ENCODE measurements at places on chromosomes 4 and X.

GRCh38 chr4:40686081-40686913 lies 56.6 kb upstream of the RBM47 start:
- no peak for DNase-seq

DNA sequence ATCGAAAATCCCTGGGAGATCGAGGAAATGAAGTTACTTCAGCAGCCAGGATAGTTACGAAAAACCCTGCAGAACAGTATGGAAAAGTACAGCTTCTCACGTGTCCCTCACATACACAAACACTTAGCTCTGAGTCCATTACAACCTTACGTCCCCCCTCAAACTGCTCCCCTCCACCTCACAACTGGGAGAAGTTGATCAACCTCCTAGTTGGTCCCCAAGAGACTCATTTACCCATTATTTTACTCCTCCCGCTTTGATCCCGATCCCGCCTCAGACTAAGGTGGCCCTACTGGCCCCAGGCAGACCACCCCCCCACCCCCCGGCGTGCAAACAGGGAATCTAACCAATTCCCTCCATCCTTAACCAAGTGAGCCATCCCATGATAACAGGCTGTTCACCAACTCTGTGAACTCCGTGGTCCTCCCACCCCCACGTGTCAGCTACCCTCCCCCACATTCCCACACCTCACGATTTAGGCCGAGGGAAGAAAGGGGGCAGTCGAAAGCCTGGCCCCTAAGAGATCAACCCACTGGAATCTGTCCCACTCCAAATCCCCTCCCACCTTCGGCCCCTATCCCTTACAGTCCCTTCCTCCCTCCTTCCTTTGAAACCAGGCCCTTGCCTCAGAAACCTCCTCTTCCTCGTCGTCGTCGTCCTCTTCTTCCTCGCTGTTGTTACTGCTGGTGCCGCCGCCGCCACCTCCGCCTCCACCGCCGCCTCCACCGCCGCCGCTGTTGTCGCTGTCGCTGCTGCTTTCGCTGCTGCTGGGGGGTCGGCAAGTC lies 755 bp downstream of the ANKRD17 start:
- DNase-seq = peak; percentile 58

- no peak for DNase-seq
Observed at GRCh38 chr4:152965611-152966010, 29.5 kb downstream of the FHDC1 start.

DNA sequence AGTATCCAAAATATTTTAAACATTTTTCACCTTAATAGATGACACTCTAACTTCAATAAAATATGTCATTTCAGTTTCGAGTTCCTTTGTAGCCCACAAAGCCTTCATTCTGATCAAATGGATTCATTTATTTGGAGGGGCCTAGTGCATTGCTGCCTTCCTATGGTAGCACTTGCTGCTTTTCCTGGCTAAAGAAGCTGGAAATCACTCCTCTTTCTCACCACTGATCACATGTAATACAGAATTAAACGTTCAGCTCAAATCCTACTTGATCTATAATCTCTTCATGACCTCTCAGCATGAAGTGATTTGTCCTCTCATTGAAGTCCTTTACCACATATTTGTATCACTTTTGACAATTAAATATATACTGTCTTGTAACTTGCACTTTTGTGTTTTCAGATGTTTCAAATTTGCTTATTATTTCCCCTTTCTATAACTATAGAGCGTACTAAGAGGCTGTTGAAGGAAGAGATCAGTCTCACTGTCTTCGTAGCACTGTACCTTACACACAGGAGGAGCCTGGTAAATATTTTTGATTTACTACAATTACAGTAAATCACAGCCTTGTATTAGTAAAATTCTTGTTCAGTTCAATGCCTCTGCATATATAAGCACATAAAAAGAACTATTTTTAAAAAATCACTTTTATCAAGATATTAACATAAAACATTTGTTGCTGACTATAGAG lies 555 bp downstream of the CFI start:
- DNase-seq = no peak

GRCh38 chr4:75822416-75822815 lies 79.8 kb downstream of the PPEF2 start:
- DNase-seq = no peak

DNA sequence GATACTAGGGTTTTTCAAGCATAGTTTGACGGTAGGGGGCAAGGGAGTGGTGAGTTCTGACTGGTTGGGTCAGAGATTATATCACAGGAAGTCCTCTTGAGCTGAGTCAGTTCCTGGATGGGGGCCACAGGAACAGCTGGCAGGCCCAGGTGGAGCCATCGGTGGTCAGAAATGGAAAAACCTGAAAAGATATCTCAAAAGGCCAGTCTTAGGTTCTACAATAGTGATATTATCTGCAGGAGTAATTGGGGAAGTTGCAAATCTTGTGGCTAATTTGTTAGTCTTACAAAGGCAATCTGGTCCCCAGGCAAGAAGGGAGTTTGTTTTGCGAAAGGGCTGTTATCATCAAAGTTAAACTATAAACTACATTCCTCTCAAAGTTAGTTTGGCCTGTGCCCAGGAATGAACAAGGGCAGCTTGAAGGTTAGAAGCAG lies 159.3 kb downstream of the PTCHD1 start:
- DNase-seq = no peak

- DNase-seq = no peak
Observed at GRCh38 chr4:123994917-123995316, 598.3 kb downstream of the SPRY1 start.

GRCh38 chrX:113675278-113675677 lies 834.6 kb upstream of the AMOT start:
- no peak for DNase-seq

DNA sequence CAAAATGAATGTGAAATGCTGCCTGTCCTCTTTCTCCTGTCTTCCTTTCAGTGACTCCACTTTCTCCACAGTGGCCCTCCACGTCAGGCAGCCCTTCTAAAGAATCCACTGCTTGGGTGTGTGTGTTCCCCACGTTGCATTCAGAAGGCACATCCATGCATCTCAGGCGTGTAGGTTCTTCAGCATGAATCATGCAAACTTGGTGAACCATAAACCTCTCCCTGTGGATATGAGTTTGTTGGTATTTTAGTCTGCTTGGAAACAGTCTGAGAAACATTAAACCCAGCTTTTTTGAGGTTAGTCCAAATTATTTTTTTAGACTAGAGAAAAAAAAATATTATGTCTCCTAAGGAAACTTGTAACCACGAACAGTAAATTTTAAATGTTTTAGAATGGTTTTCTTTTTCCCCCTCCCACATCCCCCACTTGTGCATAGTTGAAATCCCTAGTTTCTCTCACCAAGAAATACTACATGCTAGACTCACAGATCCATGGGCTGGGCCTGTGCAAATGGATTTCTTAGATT lies 251.6 kb downstream of the CBR4 start:
- DNase-seq = no peak

- DNase-seq = no peak
Observed at GRCh38 chr4:40502220-40502619, 127.4 kb downstream of the RBM47 start.

DNA sequence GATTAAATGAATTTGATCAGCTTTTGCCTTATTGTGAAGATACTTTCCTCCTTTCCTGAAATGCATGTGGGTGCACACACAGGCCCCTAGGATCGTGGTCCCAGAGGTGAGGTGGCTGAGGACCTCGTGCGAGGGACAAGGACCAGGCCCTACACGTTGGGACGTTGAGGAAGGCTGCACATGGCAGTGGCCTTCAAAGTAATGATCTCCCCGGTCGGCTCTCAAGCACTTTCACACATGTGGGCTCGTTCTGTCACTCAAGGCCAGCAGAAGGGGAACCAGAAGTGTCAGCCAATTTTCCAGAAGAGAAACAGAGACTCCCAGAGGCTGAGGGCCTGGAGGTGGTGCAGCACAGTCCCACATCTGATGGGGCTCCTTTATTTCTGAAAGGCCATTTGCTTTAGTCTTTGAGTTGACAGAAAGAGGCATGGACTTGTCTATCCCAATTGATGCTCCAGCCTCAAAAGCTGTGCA lies 196.8 kb downstream of the AFAP1 start:
- DNase-seq = no peak

DNA sequence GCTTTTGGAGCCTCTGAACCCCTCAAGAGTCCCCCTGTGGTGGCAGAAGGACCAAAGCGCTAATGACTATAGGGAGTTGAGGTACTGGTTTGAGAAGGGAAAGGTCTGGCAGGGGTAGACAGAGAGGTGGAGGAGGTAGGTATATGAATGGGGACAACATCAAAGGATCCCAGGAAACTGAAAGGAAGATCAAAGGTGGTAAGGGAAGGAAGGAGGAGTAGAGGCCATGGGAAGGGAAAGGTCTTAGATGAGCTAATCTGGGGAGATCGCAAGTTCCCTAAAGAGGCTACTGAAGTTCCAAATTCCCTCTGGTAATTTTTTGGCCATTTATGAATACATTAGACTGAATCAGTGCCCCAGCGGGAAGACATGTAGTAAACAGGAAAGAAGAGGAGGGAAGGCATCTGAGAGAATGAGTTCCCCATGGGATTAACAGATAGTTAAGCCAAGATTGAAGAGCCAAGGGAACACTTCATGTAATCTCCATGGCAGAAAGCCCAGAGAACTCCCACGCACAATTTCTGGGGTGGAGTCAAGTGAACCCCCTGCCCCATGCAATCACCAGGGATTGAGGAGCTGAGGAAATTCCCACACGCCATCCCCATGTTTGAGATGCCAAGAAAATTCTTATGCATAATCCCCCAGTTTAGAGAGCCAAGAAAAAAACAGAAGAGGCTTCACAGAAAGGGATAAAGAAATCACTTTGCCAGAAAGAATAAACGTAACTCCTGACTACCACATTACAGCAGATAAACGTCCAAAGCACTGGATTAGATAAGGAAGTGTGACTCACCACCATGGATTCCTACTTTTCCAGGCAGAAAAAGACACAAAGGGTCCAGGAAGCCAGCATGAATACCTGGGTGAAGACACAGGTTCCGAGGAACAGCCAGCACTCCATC lies 25.8 kb downstream of the ZNF630 start:
- no peak for DNase-seq

GRCh38 chrX:119648421-119648775 lies 42.2 kb upstream of the NKRF start:
- no peak for DNase-seq

- no peak for DNase-seq
Observed at GRCh38 chrX:116605576-116605975, 142.8 kb upstream of the CT83 start.

- no peak for DNase-seq
Observed at GRCh38 chr4:99856166-99856565, 38.1 kb downstream of the LAMTOR3 start.

GRCh38 chr4:61911313-61911756 lies 711.2 kb downstream of the ADGRL3 start:
- DNase-seq = no peak

DNA sequence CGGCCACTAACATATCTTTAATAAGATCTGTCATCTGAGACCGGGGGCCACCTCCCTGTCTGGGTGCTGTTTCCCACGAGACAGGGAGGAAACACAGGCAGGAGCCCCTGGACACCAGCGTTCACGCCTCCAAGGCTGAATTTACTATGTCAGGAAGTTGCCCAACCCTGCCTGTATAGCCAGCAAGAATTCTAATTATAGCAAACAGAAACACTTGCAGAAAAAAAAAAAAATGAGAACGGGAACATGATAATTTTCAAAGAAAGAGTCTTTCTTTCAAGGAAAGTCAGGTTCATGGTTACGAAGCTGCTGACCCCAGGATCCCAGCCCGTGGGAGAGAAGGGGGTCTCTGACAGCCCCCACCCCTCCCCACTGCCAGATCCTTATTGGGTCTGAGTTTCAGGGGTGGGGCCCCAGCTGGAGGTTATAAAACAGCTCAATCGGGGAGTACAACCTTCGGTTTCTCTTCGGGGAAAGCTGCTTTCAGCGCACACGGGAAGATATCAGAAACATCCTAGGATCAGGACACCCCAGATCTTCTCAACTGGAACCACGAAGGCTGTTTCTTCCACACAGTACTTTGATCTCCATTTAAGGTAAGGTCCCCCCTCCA lies at the start of gene IL3RA:
Gene IL3RA (plus strand): TSS at position 455 of the 613 bp plus-strand sequence. CDS start 4,981 bp downstream, outside the sequence.
- DNase-seq = no peak

DNA sequence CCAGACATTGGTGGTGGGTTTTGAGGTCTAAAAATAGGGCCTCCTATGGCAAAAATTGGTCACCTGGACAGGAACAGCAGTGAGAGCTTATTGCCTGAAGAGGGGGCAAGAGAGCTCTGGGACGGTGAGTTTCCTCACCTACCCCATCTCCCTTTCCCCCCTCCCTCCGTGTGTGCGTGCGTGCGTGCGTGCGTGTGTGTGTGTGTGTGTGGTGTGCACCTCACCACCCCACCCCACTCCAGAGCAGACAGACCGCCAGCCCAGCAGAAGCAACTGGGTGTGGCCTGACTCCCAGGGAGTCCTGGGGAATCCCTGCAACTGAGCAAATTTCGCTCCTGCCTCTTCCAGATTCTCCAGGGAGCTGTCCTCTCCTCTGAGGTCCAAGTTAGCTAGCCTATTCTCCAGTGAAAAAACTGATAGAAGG lies 44.7 kb downstream of the PRPS1 start:
- DNase-seq = peak; percentile 32

- no peak for DNase-seq
Observed at GRCh38 chr4:140213749-140214148, 59.8 kb upstream of the MAML3 start.

DNA sequence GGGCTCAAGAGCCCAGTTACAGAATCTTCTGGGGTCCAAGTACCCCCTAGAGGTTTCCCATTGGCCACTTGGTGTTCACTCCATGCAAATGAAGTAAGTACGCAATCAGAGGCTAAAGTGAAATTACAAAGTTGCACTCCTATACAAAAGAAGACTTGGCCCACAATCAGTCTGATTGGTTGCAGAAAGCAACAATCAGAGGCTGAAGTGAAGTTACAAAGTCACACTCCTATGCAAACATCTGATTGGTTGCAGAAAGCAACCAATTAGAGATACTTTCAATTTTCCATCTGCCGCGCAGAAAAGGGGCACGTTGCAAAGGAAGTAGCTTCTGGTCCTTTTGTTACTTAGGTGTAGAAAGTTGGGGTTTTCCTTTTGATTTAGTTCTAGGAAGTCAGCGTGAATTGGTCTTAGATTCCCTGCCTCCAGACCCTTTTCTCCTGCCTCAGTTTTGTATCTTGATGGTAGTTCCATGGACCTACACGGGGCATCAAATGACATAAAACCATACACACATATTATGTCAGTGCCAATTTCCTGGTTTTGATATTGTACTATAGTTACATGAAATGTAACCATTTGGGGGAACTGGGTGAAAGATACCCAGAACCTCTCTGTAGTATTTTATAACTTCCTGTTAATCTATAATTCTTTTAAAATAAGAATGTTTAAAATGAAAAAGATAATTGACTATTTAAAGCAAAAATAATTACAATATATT lies 12.4 kb upstream of the PIN4 start:
- no peak for DNase-seq
